ENCODE measurements at places on chromosomes 1 and 21.

- no peak for DNase-seq
Measured at GRCh38 chr1:97895278-97895677, 25.6 kb downstream of the DPYD start.

DNA sequence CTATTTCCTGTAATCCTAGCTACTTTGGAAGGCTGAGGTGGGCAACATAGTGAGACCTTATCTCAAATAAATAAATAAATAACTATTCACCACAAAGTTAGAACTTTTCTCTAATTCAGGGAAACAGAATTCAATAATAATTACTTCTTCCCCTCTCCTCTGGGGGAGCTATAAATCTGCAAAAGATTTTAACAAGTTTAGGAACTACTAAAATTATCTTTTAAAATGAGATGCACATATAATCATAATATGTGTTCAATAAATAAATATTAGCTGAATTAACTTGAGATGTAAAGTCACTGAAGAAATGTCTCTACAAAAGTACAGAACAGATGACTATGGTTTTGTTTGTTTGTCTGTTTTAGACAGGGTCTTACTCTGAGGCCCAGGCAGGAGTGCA lies 14.1 kb downstream of the WDR47 start:
- DNase-seq: no peak

- no peak for DNase-seq
Measured at GRCh38 chr1:119440721-119441307, 25.9 kb downstream of the HSD3B2 start.

DNA sequence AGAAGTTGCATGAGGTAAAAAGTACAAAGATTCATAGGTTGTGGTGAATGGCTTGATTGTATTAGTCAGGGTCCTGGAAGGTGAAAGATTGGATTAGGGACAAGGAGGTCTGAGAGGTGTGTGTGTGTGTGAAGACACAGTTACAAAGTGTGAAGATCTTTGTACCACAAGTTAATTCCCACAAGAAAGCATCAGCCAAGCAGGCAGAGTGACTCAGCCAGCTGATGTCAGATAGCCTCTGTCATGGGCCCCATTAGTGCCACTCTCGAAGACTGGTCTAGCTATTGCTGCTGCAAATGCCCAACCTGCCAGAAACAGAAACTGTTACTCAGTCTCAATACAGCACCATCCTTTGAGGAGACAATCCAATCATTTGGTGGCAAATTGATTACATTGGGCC lies 96.5 kb downstream of the DTL start:
- DNase-seq: peak; percentile 35
